Activated T-helper 17 cell treated with anti-CD3 and anti-CD28 coated beads, Interleukin-2, amount 50 U/mL, for 72 hours (primary cell): ENCODE measurements at places on chromosomes 7 and 10. TPM values are rescaled to one million over a fixed set of nuclear protein-coding genes. Genes with fewer than 3 reads are reported as not detected.
A peak's percentile ranks its signal among the peaks of the same experiment; 100 is the strongest.

SPAM1 gene
- not detected for total RNA-seq

CRTAC1 gene
- not detected for total RNA-seq

HMX2 gene
- 0.19 TPM for total RNA-seq

DNAJC9 gene
- total RNA-seq = 43.5 TPM

MYO1G gene
- total RNA-seq = 316 TPM

OR6B1 gene
- total RNA-seq = not detected

DNAH11 gene
- 0.52 TPM for total RNA-seq

PCLO gene
- total RNA-seq = 0.03 TPM

COL17A1 gene
- not detected for total RNA-seq

MKI67 gene
- total RNA-seq = 281 TPM

- peak; percentile 99 for ATAC-seq
Observed at GRCh38 chr10:132684164-132684891, 101.6 kb downstream of the NKX6-2 start.

- no peak for ATAC-seq
Observed at GRCh38 chr10:70090951-70091350, 38.3 kb downstream of the MACROH2A2 start.

- no peak for ATAC-seq
Observed at GRCh38 chr7:23136216-23136615, 30.6 kb downstream of the KLHL7 start.

- no peak for ATAC-seq
Observed at GRCh38 chr7:135800560-135800959, 51.9 kb upstream of the FAM180A start.

- ATAC-seq = peak; percentile 19
Observed at GRCh38 chr10:88702848-88703597, 3.0 kb upstream of the LIPK start.

GRCh38 chr10:105494944-105495343, 853.9 kb downstream of the SORCS3 start:
- no peak for ATAC-seq

DNA sequence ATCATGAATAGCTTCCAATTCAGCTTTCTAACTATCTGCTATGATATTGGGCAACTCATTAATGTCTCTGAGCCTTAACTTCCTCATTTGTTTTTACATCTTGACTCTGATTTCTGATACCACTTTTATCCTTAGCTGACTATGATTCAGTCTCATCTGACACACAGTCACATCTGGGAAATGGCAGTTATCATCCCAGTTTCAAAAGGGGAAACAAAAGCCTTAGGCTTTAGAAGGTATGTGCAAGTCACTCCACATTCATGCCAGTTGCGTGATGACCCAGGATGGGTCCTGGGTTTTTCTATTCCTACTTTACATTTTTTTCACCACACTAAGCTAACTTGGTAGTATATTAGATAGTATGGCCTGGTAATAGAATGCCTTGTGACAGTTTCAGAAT, 12.7 kb downstream of the SCIN start:
- ATAC-seq = no peak

- no peak for ATAC-seq
Observed at GRCh38 chr7:134315679-134316538, 821 bp downstream of the SLC35B4 start.

DNA sequence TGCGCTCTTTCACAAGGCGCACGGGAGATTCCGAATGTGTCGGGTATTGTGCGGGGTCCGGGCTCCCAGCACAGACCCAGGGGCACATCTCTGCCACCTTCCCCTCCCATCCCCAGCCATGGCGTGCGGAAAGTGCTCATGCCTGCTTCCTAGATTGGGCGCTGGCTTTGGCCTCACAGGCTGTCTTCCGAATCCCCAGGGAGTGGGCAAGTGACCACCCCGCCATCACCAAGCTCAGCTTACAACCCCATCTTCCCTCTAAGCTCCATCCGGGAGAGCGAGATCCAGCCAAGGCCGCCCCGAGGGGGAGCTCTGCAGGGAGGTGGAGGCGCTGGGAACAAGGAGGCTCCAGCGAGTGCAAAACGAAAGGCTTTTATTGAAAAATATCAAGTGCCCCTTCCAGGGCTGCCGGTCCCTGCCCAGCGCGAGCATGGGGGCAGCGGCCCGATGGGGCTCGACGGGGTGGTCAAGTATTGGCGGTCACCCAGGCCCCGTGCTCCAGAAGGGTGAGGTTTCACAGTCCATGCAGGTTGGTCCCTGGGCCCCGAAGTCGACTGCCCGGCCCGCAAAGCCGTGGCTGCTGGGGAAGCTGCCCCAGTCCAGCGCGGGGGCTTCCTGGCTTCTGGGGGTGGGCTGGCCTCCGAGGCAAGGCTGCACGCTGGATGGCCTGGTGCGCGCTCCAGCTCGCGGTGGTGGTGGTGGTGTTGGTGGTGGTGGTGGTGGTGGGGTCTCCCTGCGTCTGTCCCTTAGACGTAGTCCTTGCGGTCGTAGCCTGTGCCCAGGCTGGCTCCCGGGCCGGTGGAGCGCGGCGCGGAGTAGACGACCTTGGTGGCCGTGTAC, 1.2 kb downstream of the CLDN3 start:
- ATAC-seq = no peak

GRCh38 chr10:42952931-42953683, 123.8 kb upstream of the RET start:
- ATAC-seq = no peak

DNA sequence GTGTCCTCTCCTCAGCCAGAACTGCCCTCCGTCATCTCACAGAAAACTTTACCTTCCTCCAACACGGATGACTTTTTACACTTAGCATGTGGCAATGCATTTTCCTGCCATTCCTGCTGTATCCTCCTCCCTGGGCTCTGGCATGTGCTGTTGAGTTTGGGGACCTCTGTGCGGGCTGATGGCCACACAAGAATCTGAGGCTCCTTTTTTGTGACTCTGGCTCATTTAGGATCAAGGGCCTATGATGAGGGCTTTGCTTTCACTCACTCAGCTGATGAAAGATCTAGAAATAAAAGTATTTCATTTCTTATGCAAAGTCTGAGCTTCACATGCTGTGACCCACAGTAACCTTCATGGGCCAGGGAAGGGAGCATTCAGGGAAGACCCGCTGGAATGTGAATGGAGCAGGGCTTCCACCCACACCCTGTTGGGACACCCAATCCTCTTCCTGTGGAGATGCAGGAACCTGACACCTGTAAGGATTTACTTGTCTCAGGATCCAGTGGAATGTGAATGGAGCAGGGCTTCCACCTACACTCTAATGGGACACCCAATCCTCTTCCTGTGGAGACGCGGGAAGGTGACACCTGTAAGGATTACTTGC, 500.3 kb upstream of the MKI67 start:
- no peak for ATAC-seq

DNA sequence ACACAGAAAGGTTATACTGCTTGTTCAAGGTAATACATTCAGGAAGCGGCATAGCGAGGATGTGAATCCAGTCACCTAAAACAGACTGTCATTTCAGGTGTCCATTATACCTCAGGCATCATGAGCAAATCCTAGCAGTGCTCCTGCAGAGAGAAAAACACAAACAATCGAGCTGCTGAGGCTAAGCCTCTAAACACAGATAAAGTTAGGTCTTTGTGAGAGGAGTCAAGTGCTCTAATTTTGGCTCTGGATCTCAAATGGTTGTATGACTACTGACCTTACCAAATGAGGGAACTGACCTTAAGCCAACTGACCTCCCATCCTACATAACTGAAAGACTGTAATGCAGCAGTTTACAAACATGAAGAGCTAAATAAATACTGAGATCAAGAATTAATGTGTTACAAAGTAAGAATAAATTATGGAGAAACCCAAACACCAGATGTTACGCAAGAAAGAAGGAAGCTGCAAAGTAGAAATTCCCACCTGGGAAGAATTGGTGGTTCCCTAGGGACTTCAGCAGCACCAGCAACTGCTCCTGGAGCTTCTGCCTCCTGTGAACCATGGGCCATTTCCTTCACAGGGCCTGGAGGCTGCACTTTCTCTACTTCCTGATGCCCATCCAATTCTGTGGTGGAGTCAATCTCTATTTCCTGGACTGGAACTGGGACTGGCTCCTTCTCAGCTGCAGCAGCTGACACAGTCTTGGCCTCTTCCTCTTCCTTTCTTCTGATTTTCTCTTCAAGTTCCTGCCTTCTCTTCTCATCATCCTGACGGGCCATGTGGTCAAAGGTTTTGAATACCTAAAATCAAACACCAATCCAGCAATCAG, 5.8 kb downstream of the NUDCD3 start:
- ATAC-seq = no peak

DNA sequence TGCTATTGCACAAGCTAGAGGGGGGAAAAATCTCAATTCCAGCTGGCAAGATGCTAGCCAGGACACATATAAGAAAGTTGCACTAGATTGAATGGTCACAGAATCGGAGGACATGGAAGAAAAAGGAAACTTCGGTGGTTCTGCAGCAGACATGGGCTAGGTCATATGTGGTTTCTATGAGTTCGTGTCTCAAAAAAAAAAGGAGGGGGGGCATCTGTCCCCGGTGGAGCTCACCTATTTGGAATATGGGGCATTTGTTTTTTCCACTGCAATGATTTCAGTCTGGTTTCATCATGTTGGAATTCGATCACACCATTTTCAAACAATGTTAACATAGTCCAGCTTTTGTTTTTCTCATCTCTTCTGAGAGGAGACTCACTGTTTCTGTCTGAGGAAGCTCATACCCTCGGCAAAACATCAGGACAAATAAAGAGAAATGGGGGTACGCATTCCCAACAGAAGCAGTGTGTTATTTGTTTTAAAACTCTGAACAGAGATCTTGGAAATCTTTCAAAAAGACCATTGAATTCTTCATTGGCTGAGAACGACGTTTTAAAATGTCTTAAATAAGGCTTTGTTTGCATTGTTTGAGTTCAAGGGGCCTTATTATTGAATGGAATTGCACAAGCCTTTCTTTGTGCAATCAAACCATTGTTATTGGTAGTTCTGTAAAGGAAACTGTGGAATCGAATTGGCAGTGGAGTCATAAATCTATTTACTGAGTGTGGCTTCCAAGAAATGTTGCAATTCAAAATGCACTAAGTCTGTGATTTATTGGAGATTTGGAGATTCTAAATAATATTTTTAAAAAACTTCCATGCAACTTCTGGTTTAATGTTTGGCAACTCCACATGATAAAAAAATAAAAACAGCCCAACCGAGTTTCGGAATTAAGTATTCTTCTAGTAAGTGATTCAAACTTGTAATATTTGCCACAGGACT, 173.2 kb downstream of the RTKN2 start:
- ATAC-seq = no peak

GRCh38 chr7:158957921-158958491, 101.6 kb downstream of the DYNC2I1 start:
- ATAC-seq = peak; percentile 98

GRCh38 chr7:64559206-64559605, 3.7 kb downstream of the ZNF680 start:
- ATAC-seq = no peak

DNA sequence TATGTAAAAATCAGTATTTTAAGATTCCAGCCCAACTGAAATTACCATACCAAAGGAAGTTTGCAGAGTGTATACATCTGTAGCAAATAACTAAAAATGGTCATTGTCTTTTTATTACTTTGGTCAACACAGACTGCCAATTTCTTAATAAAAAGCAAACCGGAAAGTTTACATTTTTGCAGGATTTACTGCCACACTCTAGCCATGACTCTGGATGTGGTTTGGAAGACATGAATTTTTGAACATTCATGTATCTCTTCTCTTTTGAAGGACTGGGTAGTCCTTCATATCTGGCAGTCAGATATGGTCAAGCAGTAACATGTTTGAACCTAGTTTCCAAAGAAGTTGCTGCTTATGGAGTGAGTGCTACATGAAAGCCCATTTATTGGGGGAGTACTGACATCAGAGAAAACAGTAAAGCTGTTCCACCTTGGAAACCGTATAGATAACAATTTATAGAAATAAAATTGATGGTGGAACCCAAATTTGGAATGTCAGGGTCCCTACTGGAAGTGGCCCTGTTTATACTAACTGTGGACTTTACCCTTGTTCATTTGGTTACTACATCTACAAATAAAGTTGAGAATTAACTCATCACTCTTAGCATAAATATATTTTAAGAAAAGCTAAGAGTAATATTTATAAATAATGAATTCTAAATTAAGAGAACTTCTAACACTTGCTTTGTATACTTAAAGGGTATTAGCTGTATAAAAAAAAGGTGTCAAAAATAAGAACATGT, 84.6 kb downstream of the ZMYND11 start:
- no peak for ATAC-seq

DNA sequence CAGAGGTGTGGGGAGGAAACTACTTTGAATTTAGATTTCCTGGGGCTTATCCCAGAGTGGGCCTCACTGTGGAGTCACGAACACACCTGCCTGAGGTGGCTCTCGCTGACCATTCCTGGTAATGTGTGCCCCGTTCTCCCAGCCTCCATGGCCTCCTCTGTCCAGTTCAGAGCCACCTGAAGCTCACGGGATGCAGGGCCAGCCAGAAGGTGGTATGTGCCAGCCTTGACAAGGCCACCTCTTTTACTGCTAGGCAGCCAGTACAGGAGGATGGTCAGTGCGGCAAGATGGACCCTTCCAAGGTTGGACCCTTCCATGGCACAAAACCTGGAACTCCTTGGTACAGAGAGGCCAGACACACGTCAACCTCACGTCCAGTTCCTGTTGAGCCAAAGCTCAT, 210.3 kb downstream of the DNAJB6 start:
- ATAC-seq = no peak

DNA sequence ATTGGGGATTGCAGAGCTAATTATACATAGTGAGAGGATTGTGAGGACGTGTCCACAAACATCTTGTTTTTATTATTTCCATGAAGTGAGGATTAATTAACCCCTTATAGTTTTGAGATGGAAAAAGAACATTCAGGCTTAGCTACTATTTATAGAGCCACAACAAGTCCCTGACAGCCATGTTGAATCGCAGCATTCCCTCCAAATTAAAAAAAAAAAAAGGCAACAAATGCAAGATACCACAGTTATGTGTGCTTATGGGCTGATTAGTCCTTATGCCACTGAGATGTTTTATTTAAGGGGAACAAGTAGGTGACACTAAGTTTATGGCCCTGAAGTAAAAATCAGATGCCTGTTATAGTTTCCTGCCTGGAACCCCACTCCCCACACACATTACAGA, 350.3 kb downstream of the GPAM start:
- no peak for ATAC-seq

DNA sequence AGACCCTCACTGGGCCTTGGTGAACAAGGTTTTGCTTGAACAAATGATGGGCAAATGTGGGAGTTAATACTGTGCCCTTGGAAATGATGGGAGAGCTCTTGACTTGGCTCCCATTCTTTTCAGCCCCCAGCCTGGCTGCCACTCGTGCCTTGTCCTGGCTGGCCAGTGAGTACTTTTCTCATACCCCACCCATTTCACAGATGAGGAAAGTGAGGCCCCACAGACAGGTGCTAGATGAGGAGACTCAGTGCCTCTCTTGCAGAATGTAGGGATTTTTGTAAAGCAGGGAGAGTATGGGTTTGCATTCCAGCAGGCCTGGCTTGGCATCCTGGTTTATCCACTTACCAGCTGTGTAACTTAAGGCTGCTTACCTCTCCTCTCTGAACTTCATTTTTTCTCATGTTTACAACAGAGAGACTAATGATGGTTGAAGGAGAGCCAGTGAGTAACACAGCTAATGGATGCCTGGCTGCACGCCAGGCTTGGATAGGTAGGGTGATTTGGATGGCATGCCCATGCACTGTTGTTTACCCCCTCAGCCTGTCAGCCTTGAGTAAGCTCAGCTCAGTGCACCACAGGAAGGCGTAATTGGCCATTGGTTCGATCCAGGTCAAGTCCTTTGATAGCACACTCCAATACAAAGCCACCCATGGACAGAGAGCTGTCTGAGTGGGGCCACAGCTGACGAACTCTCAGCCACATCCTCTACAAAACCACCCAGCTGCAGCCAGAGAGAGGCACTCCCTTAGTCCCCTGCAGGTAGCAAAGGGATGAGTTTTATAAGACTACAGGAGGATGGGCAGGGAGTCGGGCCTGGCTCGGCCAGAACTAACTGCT, 436.8 kb downstream of the RPS24 start:
- peak; percentile 26 for ATAC-seq
